A375 (cell line): ENCODE measurements at places on chromosomes 5 and 9. TPM values are rescaled to one million over a fixed set of nuclear protein-coding genes. Genes with fewer than 3 reads are reported as not detected.

ELP1 gene
- 30.9 and 45.4 TPM in 2 replicates for total RNA-seq

PCDHB13 gene
- total RNA-seq, result 2.4 and 2.9 TPM in 2 replicates

EGFLAM gene
- 5.3 and 5.5 TPM in 2 replicates for total RNA-seq

ARSI gene
- 0.26 TPM in 1 of 2 replicates, not detected in the other for total RNA-seq

CCNO gene
- total RNA-seq, result 8.7 and 9.3 TPM in 2 replicates

CREBRF gene
- 8.5 and 10.6 TPM in 2 replicates for total RNA-seq

CFAP157 gene
- total RNA-seq, result 0.30 TPM in 1 of 2 replicates, not detected in the other

DMGDH gene
- total RNA-seq, result not detected in 2 replicates

SHC3 gene
- 0.03 and 0.04 TPM in 2 replicates for total RNA-seq

CCL28 gene
- total RNA-seq, result 11.1 and 12.3 TPM in 2 replicates

GAPT gene
- not detected in 2 replicates for total RNA-seq

FGF10 gene
- not detected in 2 replicates for total RNA-seq

SMIM33 gene
- total RNA-seq, result not detected in 2 replicates

ZNG1F gene
- total RNA-seq, result 18.3 and 118 TPM in 2 replicates

SOHLH1 gene
- not detected in 2 replicates for total RNA-seq

TTC39B gene
- 3.9 and 6.7 TPM in 2 replicates for total RNA-seq

KIF27 gene
- total RNA-seq, result 1.3 and 3.0 TPM in 2 replicates

CYLC2 gene
- total RNA-seq, result not detected in 2 replicates

SHOC1 gene
- 0.08 TPM in 1 of 2 replicates, not detected in the other for total RNA-seq

TAS2R1 gene
- total RNA-seq, result not detected in 2 replicates

TCF7 gene
- total RNA-seq, result 0.72 and 2.7 TPM in 2 replicates

ZNF483 gene
- 3.3 and 3.8 TPM in 2 replicates for total RNA-seq

ITGA1 gene
- 30.4 and 40.2 TPM in 2 replicates for total RNA-seq

PRELID2 gene
- 13.3 and 15.2 TPM in 2 replicates for total RNA-seq

LRRC19 gene
- not detected in 2 replicates for total RNA-seq

FOXD4L6 gene
- 0.05 TPM in 1 of 2 replicates, not detected in the other for total RNA-seq

NOTCH1 gene
- total RNA-seq, result 18.7 and 24.1 TPM in 2 replicates

ADAMTS6 gene
- total RNA-seq, result 3.1 and 3.2 TPM in 2 replicates

ZNF879 gene
- total RNA-seq, result 0.68 and 4.9 TPM in 2 replicates

NME5 gene
- not detected in 2 replicates for total RNA-seq

PCDHB3 gene
- 0.26 and 0.45 TPM in 2 replicates for total RNA-seq

C8G gene
- not detected in 2 replicates for total RNA-seq
